ENCODE measurements at places on chromosomes 1 and 21. TPM values are rescaled to one million over a fixed set of nuclear protein-coding genes. Genes with fewer than 3 reads are reported as not detected.
A peak's percentile ranks its signal among the peaks of the same experiment; 100 is the strongest.

CCDC30 gene
- total RNA-seq, result 0.65 TPM

ADORA3 gene
- not detected for total RNA-seq

TESK2 gene
- 1.3 TPM for total RNA-seq

DIO1 gene
- not detected for total RNA-seq

FABP3 gene
- 2.1 TPM for total RNA-seq

KANK4 gene
- total RNA-seq, result 0.25 TPM

CD84 gene
- not detected for total RNA-seq

ASCL5 gene
- not detected for total RNA-seq

KRTAP19-1 gene
- total RNA-seq, result not detected

CCT3 gene
- total RNA-seq, result 248 TPM

KCNN3 gene
- not detected for total RNA-seq

GRCh38 chr1:46487818-46488218 is 1.8 kb upstream of the DMBX1 start:
- no peak for DNase-seq

- DNase-seq, result peak; percentile 53
Measured at GRCh38 chr1:154729031-154729442, 121.1 kb upstream of the ADAR start.

GRCh38 chr1:41294216-41294615 is 52.1 kb upstream of the SCMH1 start:
- DNase-seq, result no peak

- no peak for DNase-seq
Measured at GRCh38 chr1:180585994-180586359, 27.2 kb downstream of the OVAAL start.

DNA sequence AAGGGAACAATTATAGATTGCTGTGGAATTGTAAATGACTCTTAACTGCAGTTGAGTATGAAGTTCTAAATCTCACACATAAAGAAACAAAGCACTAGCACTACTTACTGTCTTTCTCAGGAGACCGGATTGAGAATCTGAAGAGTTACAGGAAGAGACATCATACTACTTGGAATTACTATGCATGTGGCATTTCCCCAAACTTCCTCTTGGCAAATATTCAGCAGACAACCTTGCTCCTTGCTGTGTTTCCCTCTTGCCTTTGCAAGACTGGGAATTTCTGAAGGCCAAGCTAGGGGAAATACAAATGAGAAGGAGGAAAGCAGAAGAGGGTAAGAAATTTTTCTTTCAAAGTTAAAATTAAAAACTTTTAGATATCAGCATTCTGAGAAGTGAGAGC is 173.6 kb upstream of the KCTD3 start:
- no peak for DNase-seq

DNA sequence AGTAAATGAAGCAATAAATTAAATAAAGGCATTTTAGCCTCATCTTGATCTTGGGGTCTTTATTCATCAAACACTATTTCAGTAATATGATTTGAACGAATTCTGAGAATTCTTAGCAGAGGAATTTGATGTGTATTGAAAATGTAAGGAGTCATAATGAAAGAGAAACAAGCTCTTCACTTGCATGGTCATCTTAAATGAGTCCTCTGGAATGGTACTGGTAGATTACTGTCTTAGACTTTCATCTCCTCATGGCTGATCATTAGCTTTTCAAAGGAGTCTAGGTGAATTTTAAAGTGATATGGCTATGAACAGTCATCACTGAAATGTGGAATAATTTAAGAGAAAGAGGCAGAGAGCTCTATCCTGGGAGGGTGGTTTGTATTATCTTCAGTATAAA is 30.0 kb downstream of the PRRC2C start:
- no peak for DNase-seq

GRCh38 chr1:169348383-169349036 is 19.1 kb downstream of the NME7 start:
- DNase-seq, result peak; percentile 71

DNA sequence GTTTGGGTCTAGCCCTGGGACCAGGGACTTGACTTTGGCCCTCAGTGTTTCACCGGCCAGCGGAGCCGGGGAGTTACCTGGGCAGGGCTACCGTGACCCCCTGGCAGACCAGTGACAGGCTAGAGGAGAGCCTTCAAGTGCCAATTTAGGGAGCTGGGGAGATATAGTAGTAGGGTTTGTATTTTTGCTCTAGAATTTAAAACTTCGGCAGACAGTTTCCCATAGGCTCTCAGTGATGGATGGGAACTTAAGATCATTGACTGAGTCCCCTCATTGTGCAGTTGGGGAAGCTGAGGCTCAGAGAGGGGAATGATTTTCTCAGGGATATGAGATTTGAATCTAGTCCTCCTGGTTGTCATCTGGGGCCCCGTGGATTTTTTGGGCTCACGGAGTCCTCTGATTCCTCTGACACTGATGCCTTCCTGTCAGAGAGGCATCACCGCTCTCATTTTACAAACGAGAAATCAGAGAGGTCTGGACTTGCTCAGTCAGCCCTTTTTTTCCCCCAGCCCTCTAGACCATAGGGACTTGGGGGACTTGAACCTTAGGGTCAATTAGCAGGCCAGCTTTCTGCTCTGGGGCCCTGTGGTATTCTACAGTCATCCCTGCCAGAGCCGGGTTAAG is 58.3 kb upstream of the ACOT11 start:
- DNase-seq, result no peak

DNA sequence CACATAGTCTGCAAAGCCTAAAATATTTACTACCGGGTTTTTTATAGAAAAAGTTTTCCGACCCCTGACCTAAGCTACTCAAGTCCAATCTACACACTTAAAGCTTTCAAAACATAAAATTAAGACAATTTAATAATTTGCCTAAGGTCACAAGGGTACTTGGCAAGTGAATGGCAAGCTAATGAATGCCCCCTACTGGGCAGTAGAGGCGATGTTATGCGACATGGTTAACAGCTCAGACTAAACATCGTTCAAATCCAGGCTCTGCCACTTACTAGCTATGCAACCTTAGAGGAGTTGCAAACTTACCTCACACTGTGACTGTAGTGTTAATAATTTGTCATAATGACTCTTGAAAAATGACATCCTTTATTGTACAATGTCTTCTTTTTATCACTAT is 317.2 kb upstream of the NFIA start:
- peak; percentile 36 for DNase-seq

DNA sequence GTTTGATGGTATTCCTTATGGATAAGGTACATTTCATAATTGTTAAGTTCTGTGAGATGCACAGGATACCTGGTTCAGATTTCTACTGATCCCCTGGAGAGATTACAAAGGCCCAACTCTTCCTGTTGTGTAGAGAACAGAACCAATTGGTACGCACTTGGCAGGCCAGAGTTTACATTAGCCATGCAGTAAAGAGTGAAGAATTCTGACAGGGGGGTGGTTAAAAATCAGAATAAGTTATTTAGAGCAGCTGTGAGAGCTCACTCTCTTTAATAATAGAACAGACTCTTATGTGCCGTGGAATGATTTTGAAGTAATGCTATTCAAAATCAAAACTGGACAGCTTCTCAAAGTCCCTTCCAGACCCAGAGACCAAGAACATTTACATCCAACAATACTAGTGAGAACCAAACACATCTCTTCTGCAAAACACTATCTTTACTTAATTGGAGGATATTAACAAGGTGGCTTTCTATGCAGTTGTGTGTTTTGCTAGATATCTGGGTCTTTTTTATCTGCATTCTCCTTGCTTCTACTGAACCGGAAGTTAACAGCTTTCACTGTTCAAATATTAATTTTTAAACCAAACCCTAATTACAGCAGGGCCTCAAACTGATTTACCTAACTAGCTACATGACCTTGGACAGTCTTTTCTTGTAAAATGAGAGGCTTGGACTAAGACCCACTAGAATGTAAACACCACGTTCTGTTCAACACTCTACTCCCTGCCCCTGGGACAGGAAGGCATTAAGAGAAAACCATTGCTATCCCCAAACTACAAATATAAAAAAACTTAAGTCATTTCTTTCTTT is 4.0 kb downstream of the USP24 start:
- DNase-seq, result no peak

GRCh38 chr1:226663327-226663704 is 75.8 kb downstream of the ITPKB start:
- no peak for DNase-seq

GRCh38 chr1:40868051-40868723 is 6.0 kb upstream of the CITED4 start:
- peak; percentile 73 for DNase-seq

DNA sequence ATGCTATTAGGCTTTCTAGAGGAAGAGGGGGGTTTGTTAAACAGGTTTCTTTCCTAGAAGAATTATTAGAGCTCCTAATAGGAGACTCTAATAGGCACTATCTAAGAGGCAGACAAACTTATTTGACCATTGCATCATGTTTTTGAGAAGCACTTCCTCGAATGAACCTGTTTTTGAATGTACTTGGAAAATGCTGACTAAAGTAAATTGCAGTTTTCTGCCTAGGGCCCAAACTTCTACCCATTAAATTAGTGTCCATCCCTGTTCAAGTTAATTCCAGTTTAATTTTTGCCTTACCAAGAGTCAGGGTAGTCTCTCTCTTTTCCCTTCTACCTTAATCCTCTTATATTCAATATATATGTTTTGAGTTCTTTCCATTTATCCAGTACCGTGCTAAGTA is 1029.6 kb downstream of the TTLL7 start:
- no peak for DNase-seq

DNA sequence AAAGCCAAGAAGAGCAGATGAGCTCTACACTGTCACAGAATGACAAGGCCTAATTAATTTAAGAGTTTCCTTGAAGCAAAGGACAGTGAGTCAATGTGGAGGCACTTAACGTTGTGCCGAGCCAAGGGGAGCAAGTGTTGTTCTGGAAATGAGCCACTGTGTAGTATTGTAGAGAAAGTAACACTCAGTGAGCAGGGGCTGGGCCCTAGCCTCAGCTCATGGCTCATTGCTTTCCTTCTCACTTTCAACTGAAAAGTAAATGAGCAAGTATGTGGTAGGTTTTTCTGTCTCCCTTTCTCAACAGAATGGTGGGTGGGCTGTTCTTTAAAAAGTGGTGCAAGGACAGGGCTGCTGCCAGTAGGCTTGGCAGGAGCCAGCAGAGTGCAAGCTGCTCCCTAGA is 11.8 kb upstream of the KIAA0040 start:
- no peak for DNase-seq

- no peak for DNase-seq
Measured at GRCh38 chr1:12460911-12461621, 156.9 kb downstream of the DHRS3 start.

GRCh38 chr1:241157435-241157834 is 199.6 kb downstream of the RGS7 start:
- DNase-seq, result no peak

GRCh38 chr1:201898992-201899391 is 10.3 kb downstream of the SHISA4 start:
- DNase-seq, result no peak

- peak; percentile 51 for DNase-seq
Measured at GRCh38 chr1:201016211-201016651, 7.3 kb downstream of the KIF21B start.

DNA sequence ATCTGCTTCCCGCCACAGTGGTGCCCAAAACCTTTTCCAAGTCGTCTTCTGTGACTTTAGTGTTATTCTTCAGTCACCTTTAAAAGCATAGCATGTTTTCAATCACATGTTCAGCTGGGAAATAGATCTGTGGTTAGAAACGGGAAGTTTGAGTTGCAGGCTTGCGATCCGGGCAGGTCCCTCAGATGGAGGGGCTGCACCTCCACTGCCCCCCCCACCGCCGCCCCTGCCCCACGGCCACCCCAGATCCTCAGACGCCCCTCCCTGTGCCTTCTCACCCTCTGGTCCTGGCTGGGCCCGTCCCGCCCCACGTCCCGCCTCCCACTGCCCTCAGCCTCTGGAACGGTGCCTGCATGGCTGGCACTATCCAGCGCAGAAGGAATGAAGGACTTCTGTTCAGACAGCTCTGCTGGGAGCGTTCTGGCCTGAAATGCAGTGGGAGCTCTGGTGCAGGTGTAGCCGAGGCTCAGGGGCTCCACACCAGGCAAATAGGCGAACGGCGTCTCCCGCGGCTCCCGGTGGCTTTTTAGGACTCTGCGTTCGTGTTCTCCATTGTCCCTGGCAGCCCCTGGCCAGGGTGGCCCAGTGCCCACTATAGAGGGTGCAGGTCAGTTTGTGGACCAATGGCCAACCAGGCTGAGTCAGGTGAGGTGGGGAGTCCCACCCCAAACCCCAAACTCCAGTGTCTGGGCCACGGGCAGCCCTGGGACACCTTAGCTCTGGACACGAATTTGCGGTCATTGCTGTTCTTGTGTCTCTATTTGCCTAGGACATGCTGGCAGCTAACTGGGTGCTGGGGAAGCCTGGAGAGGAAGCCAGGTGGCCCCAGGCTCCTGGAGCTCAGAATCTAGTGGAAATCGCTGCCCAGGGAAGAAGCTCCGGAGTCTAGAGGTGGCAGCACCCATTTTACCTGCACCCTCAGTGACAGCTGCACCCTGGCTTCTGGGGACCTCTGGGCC is 67.1 kb downstream of the FAAP20 start:
- DNase-seq, result no peak

DNA sequence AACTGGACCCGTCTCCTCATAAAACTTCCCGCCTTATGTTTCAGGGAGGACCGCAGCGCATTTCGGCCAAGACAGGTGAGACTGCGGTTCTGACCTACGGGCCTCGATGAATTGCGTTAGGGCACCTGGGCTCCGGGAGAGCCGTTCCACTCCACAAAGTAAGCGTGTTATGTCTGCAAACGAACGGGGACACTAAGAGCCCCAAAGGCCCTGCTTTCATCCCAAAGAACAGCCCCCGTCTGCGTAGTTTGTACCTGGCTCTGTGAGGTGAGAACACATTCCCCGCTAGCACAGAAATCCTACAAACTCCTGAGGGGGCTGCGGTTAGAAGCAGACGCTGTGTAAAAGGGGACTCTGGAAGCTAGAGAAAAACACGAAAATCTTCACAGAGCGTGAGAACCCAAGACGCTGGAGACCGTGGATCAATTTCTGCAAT is 41.6 kb upstream of the PPIAL4F start:
- no peak for DNase-seq

DNA sequence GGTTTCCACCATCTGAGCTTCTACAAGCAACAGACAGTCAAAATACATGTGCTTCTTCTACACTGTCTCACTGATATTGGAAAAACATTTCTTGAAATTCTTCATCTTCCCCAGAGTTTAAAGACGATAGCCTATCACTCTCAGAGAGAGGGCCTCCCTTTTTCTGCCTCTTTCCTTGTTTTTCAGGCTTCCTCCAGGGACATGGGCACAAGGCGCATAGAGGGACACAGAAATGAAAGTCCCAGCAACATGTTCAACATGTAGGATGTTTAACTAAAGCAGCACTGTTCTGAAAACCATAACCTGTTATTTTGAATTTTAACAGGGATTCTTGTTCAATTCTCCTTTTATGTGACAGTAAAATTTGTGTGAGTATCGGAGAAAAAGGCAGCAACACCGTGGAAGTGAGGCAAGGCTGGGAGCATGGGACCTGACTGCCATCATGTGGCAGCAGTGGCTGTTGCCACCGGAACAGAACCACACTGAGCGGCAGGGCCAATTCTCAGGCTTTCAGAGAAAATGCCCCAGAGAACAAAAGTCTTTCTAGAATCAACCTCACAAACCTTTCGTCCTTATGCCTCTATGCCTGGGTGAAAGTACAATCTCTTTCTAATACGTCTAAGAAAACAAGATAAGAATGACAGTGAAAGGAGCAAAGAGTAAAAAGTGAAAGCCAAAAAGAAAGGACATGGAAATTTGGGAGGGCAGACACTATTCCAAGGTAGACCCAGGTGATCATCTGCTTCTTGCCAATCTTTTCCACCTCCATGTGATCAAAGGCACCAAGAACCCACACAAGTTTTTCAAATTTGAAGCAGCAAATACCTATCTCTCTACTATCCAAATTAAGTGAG is 54.5 kb downstream of the PCNX2 start:
- DNase-seq, result peak; percentile 74

- DNase-seq, result peak; percentile 16
Measured at GRCh38 chr21:42463861-42464515, 32.0 kb downstream of the RSPH1 start.

Measured in GM23248 (cell line).